Heart right ventricle (tissue), 16 donors: ENCODE measurements at places on chromosomes 16 and 17.

DNA sequence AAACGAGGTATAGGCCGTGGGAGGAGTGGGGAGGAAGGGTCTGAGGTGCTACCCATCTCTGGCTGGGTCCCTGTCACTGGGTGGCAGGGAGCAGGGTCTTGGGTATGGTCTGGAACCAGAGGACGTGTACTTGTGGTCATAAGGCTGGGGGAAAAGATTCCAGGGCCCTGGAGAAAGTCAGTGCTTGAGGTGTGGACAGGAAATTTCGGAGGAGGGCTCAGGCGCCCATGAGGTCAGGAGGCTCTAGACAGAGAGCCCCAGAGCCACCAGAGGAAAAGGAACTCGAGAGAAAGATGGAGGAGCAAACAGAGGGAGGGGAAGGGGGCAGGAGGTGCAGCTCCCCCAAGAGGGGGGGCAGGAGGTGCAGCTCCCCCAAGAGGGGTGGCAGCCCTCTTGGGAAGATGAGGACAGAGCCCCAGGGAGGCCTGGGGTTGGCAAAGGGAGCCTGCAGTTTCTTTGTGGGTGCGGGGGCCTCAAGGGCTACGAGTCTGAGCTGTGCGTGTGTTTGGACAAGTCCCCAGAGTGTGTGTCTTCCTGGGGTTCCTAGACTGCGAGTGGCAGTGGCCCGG, 683 bp upstream of the SLC7A6 start:
- no peak for DNase-seq

DNA sequence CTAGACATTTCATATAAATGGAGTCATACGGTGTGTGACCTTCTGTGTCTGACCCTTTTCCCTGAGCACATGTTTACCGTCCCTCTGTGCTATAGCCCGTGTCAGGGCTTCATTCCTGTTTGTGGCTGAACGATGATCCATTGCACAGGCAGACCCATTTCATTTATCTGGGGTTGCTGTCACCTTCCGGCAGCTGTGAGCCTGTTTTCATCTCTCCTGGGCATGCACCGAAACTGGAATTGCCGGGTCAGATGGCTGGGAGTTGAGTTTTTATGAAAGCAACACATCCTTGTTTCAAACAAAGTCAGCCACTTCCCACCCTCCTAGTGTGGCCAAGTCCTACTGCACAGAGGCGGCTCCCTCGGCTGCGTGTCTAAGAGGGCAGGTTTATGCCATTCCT, 25.5 kb downstream of the BAIAP2 start:
- no peak for DNase-seq

- DNase-seq: no peak
These were observed 14.8 kb upstream of the NUP93 start for GRCh38 chr16:56715126-56715525.

- DNase-seq: no peak
These were observed 4.6 kb downstream of the RASD1 start for GRCh38 chr17:17491546-17491988.

- DNase-seq: no peak
These were observed 7.1 kb downstream of the GOSR2 start for GRCh38 chr17:46930051-46930450.

- no peak for DNase-seq
These were observed 25.2 kb upstream of the GSE1 start for GRCh38 chr16:85587762-85588556.
